NCI-H1417 (cell line): ENCODE measurements at places on chromosomes 3 and 15.

- no peak for DNase-seq
Observed at GRCh38 chr3:37694284-37694675, 167.4 kb upstream of the CTDSPL start.

DNA sequence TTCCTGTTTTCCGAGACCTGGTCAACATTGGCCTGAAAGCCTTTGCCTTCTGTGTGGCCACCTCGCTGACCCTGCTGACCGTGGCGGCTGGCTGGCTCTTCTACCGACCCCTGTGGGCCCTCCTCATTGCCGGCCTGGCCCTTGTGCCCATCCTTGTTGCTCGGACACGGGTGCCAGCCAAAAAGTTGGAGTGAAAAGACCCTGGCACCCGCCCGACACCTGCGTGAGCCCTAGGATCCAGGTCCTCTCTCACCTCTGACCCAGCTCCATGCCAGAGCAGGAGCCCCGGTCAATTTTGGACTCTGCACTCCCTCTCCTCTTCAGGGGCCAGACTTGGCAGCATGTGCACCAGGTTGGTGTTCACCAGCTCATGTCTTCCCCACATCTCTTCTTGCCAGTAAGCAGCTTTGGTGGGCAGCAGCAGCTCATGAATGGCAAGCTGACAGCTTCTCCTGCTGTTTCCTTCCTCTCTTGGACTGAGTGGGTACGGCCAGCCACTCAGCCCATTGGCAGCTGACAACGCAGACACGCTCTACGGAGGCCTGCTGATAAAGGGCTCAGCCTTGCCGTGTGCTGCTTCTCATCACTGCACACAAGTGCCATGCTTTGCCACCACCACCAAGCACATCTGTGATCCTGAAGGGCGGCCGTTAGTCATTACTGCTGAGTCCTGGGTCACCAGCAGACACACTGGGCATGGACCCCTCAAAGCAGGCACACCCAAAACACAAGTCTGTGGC is 16.9 kb downstream of the TMEM43 start:
- DNase-seq, result no peak

GRCh38 chr3:122668930-122669730 is 11.5 kb upstream of the PARP14 start:
- no peak for DNase-seq

- no peak for DNase-seq
Observed at GRCh38 chr15:77992356-77993222, 84.9 kb downstream of the TBC1D2B start.

GRCh38 chr3:155416500-155417118 is 123.1 kb upstream of the STRIT1 start:
- DNase-seq, result no peak

DNA sequence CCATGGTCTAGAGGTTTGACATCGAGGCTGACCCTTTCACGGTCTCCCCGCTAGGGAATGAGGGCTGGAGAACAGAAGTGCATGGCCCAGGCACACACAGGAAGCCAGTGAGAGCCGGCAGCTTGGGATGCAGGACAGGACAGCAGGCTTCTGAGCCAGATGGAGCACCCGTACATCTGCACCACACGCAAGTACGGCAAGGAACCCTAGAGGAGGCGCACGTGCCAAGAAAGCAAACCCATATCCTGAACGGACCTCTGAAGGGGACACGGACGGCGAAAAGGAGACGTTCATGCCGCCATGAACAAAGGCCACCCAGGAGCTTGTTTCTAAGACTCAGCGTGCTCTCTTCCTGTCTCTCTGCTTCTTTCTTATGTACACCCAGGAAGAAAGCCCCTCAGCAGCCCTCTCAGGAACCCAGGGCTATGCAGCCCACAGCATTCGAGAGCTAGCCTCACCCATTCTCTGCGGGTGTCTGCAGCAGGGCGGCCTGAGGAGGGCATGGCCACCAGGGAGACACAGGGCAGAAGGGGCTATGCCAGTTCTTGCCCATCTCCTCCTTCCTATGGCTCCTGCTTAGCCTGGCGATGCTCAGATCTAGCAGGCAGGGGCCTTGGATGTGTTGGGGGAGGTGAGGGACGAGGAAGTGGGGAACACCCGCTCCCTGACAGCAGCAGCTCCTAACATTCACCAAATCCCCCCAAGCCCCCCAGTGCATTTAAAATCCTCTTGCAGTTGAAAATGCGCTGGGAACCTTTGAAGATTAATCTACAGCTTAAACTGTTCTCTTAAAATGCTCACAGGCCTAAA is 81.3 kb downstream of the PCSK6 start:
- no peak for DNase-seq

DNA sequence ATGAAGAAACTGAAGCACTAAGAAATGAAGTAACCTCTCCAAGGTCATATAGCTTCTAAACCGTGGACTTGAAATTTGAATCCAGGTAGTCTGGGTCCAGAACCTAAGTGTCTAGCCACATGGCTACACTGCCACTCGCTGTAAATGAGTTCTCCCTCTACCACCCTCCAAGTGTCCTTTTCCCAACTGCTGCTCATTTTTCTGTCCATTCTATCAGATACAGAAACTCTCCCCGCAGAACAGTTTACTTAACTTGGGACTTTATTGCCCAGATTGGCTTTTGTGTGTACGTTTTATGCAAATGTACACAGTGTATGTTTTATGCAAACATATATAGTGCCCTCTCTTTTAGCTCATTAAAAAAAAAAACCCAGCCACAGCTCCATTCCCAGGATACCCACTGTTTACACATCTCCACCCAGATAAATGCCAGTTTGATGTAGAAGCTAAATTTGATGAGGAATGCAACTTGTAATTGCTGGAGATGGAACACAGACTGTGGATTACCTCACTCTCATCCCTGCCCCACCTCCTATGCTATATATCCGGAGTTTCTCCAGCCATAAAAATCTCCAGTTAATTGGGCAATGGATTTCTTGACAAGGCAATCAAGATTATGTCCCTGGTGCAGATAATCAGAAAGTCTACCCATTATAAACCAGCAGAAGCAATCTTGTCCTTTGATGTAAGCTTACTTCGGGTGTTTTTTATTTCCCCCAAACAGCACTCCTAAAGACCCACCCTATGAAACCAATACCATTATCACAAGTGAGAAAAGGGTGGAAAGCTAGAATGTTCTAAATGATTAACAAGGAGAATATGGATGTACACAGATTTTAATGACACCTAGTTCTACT is 42.0 kb downstream of the THBS1 start:
- DNase-seq, result peak; percentile 34

DNA sequence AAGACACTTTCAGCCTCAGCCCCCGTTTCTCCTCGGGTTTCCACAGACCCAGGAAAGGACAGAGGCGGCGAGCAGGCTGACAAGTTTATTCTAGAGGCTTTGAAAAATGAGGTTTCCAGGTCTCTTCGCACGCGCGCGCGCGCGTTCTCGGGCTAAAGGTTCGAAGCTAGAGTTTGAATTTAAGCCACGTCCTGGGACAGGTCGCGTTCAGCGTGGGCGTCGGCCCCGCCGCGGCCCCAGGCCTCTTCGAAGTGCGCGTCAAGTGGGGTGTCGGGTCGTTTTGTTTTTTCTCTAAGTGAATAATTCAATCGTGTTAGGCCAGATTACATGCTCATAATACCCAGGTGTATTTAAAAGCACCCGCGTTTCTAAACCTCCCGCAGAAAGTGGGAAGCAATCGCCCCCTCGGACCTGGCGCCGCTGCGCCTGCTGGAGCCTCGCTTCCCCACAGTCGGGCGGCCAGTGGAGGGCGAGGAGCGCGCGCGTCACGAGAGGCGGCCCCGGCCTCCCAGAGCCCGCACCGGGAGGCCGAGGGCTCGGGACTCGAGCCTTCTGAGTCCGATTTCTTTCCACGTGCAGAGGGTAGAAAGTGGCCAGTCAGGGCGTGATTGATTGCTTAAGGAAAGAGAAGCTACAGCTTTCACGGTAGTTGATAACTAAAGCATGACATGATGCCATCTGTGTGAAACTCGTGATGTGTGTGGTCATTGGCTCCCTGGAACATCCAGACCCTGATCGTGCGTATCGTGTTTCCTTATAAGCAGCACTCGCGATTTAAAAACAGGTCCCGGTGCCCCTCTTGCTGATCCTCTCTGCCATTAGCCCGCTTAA is 15.8 kb upstream of the SOX2 start:
- DNase-seq, result no peak

- DNase-seq, result no peak
Observed at GRCh38 chr3:126156468-126156867, 23.9 kb downstream of the ALDH1L1 start.

DNA sequence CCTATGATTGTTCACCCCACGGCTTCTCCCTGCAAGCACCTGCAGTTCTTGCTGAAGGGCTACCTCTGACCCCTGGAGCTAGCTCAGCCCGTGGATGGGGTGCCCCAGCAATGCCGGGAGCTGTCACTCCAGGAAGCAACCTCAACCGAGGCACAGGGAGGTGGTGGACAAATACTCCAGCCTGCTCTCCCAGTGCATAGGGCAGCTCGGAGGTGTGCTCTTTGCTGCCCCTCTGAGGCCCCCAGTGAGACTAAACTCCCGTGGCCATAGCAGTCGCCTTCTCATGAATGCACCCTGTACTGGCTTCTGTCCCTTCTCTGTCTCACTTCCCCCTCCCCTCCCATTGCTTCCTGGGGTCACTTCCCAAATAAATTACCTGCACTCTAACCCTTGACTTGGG is 48.5 kb downstream of the LINGO1 start:
- no peak for DNase-seq

- DNase-seq, result no peak
Observed at GRCh38 chr3:5022966-5023776, 43.9 kb downstream of the BHLHE40 start.

GRCh38 chr3:49653621-49654020 is 20.5 kb upstream of the APEH start:
- DNase-seq, result no peak
